ENCODE measurements at places on chromosomes 7 and 10.

GRCh38 chr10:60706146-60706545 lies 72.1 kb upstream of the CDK1 start:
- no peak for DNase-seq

- no peak for DNase-seq
Observed at GRCh38 chr10:14180911-14181566, 149.7 kb downstream of the FRMD4A start.

DNA sequence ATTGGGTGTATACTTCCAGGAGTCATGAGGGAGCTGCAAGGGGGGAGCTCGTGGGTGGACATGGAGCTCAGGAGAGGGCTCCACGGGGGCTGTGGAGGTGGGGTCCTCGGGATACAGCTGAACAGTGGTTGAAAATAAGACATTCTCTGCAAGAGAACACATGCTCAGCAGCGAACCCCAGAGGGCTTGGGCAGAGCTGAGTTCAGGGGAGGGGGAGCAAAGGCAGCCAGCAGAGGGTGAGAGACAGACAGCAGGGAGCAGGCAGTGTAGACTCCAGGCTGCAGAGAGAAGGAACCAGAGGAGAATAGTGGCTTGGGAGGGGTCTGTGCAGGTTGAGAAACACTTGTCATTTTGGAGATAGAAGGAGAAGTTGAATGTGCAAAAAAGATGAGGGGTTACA lies 73.0 kb upstream of the LRRC18 start:
- no peak for DNase-seq

GRCh38 chr10:85995791-85996190 lies 370.8 kb downstream of the GRID1 start:
- no peak for DNase-seq

DNA sequence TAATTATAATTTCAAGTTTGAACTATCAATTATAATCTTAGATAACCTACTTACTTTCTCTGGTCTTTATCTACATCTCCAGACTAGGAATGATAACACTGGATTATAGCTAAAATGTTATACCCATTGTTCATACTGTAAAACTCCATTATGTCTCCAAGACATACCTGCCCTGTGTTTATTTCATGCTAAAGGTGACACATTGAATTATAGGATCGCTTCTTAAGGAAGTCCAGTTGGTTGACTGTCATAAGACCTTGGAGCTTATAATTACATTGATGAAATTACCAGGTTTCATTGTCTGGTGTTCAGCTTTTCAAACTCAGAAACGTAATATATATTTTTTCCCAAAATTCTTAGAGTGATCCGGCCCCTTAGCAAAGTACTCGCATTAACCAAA lies 15.5 kb upstream of the HERC4 start:
- DNase-seq: no peak

- DNase-seq: no peak
Observed at GRCh38 chr7:69269806-69270205, 328.5 kb upstream of the AUTS2 start.

DNA sequence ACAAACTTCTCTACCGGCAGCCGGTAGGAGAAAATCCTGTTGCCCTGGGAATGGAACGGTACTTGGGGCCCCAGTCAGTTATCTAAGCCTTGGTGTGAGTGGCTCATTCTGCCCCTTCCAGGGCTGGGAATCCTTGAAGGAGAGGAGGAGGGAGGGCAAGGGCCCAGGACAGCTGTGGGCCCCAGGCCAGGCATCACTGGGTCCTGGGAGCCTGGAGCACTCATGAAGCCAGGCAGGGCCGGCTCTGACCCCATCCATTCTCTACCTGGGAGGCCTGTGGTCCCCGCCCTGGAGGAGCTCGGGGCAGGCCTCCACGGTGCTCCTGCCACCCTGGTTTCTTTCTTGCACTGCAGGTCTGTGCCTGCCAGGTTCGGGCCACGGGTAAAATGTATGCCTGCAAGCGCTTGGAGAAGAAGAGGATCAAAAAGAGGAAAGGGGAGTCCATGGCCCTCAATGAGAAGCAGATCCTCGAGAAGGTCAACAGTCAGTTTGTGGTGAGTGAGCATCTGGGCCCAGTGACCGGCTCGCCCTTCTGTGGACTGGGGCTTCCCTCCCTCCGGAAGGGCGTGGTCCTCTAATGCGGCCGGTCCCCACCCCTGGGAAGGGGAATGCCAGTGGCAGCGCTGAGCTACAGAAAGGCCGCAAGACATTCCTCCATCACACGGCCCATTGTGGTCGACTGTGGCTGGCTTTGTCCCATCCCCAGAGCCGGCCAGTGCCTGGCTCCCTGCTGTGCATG lies 111.3 kb downstream of the RGS10 start:
- no peak for DNase-seq

- DNase-seq: peak; percentile 24
Observed at GRCh38 chr7:144127714-144128334, 4.8 kb downstream of the OR2A14 start.

DNA sequence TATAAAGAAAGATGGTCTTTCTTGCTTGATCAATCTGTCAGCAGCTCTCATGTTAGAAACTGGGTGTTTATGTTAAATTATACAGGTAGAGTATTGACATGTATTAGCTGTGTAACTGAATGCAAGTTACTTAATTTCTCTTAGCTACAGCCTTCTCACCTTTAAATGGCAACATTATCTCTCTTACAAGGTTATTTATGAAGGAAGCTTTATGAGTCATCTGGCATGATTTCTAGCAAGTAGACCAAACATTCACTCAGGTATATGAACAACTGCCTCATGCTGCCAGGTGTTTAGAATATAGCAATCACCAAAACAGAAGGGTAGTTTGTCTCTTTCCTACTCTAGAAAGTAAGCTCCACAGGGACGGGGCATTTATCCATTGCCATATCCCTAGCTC lies 8.5 kb downstream of the ARL4A start:
- DNase-seq: no peak

DNA sequence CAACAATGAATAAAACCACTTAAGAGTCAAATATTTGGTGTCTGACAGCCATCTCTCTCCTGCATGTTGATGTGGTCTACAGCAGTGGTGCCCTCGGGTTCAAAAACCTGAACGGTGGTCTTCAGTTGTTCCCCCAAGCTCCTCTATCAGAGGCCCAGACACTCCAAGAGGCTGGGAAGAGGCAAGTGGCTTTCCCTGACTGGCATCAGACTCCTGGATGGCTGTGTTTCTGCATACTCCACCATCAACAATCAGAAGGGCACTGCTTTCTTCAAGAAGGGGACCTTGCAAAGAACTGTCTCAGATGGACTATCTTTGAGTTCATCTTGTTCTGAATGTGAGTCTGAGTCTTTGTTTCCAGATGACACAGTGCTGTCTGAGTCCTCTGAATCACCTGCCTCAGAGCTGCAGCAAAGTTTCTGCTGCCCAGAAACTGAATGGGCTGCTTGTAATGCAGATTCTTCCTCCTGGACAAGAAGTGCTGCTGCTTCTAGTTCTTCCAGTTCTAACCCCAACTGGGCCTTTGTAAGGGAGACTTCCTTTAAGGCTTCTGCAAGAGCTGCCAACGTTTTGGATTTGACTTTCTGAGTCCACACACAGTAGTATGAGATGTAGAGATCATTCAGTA lies 5.9 kb upstream of the SGMS1 start:
- DNase-seq: no peak

- DNase-seq: no peak
Observed at GRCh38 chr7:128836729-128837348, 6.6 kb downstream of the FLNC start.

DNA sequence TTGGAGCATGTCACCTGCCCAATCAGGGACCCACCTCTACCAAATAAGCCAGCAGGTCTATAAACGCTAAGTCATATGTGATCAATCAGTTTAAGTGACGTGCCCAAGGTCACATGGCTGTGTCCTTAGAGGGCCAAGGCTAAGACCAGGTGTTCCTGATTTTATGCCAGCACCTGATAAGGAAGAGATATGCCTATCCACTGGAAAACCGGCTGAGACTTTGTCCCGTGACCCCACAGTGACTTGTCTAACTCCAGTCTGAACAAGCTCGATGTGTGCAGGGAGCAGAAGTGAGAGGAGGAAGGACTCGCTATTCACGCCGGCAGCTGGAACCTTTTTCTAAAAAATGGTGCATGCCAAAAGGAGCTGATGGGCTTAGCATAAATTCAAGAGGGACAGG lies 57.0 kb downstream of the PRKAG2 start:
- no peak for DNase-seq

- no peak for DNase-seq
Observed at GRCh38 chr10:32893434-32893833, 64.6 kb downstream of the ITGB1 start.

- no peak for DNase-seq
Observed at GRCh38 chr7:32062150-32062549, 8.1 kb downstream of the PDE1C start.

- no peak for DNase-seq
Observed at GRCh38 chr7:107254398-107254985, 85.7 kb downstream of the HBP1 start.

GRCh38 chr7:132580717-132581285 lies 4.5 kb upstream of the PLXNA4 start:
- peak; percentile 36 for DNase-seq

- no peak for DNase-seq
Observed at GRCh38 chr10:107011105-107011504, 153.4 kb downstream of the SORCS1 start.

DNA sequence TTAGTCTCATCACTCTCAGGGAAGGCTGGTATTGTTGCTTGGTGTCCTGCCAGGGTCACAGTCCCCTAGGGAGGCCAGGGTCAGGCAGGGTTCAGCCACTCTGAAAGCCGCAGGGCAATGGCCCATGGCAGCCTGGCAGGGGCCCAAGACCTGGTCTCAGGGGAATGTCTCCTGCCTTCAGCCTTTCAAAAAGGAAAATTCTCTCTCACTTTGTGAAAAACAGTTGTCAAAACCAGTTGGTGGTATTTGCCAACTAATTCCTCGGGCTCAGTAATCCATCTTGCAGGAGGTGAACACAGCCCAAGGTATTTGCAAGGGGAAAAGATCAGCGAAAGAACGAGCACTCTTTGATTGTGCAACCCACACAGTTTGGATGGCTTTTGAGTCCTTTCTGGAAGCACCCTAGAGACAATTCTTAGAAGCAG lies 101.5 kb downstream of the JCAD start:
- DNase-seq: no peak

GRCh38 chr10:74900297-74900696 lies 73.9 kb downstream of the KAT6B start:
- DNase-seq: no peak

DNA sequence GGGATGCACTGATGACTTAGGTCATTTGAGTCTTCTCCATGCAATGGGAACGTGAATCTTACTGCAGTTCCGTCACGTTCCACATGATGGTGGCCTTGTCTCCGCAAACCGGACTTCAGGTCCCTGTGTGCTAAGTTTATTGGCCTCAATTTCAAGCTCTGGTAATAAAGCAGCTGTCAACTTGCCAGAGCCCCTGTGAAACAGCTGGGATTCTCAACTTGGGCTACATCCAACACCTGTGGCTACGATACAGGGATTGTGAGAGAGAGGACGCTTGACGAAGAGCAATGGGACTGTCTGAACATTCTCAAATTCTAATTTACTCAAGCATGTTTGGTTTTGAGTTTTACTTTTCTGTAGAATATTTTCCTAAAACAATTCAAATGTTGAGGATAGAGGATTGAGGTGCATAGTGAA lies 174.2 kb downstream of the PTN start:
- peak; percentile 55 for DNase-seq

GRCh38 chr7:41674505-41675023 lies 28.3 kb downstream of the INHBA start:
- DNase-seq: no peak

GRCh38 chr10:125265579-125265955 lies 105.2 kb upstream of the CTBP2 start:
- no peak for DNase-seq

DNA sequence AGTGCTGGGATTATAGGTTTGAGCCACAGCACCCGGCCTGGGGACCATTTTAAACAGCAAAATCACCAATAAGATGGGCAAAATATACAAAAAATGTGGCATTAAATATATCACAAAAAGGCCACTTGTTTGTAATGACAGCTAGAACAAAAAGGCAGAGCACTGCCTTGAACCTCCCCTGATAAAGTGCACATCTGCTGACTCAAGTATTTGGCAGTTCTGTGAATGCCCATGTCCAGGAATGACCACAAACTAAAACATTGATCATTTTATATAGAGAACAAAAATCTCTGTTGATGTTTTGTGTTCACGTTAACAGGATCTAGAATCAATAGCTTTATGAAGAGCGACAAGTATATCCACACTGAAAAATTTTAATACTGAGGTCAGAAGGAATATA lies 21.5 kb downstream of the HERC4 start:
- no peak for DNase-seq

DNA sequence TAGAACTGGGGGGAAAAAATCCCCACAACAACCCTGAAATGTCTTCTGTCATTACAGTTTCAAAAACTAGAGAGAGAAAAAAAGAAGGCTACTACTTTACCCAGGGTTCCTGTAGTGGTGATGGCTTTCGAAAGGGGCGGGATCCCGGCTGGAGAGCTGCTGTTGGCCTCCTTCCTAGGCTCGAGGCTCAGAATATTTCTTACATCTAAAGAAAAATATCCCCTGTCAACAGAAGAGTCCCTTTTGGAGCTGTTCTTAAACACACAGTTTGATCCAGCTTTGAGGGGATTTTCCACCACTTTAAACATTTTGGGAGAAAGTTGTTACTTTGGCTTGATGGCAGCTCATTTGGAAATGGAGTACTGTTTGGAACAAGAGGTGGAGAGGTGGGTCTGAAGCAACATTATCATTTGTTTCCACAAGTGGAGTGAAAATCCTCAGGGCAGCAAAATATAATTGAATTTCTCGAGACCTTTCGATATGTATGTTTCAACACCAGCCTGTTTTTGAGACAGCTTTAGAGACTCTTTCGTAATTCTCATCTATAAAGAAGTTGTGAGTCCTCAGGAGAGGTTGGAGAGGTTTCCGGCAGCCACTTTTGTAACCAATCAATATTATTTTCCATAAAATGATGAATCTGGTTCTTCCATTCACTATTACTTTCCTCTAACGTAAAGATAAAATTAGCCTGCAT lies 5.1 kb downstream of the HOXA13 start:
- DNase-seq: no peak

- no peak for DNase-seq
Observed at GRCh38 chr10:93147281-93147680, 73.6 kb downstream of the CYP26A1 start.

DNA sequence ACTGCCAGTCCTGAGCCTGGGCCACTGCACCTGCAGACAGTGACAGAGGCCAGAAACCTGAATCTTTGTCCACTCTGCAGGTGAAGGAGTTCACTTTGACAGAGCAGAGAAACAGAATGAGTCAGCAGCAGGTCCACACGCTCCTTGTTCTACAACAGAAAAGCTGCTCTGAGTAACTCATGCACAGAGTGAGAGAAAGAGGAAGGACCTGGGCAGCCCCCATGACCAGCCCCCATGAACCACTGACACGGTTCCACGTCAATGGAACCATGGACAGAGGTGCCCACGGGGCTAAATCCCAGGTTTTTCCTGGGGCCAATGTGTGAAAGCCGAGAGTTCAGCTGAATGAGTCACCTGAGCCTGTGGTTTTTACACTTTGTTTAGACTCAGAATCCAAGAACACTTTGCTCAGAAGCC lies 40.8 kb upstream of the CTBP2 start:
- no peak for DNase-seq

GRCh38 chr7:32496052-32496813 lies 944 bp downstream of the AVL9 start:
- DNase-seq: no peak

Data from AG04450 (cell line).